ENCODE measurements at places on chromosomes 13 and 19.

DNA sequence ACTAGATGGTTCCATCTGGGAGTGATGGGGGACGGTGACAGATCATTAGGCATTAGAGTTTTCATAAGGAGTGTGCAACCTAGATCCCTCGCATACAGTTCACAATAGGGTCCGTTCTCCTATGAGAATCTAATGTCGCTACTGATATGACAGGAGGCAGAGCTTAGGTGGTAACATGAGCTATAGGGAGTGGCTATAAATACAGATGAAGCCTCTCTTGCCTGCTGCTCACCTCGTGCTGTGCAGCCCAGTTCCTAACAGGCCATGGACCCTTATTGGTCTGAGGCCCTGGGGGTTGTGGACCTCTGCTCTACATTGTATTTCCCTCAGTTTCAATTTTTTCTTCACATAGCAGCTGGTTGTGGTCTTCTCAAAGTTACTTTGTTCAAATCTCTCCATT, 56.5 kb downstream of the CDK8 start:
- DNase-seq: no peak

- no peak for DNase-seq
These were observed 10.1 kb downstream of the FOSB start for GRCh38 chr19:45477713-45478453.

- no peak for DNase-seq
These were observed 93.3 kb upstream of the UBL3 start for GRCh38 chr13:29943686-29944085.

- peak; percentile 96 for DNase-seq
These were observed 339 bp upstream of the CYTH2 start for GRCh38 chr19:48468772-48469288.

GRCh38 chr13:97255515-97256021, 33.4 kb downstream of the MBNL2 start:
- no peak for DNase-seq

DNA sequence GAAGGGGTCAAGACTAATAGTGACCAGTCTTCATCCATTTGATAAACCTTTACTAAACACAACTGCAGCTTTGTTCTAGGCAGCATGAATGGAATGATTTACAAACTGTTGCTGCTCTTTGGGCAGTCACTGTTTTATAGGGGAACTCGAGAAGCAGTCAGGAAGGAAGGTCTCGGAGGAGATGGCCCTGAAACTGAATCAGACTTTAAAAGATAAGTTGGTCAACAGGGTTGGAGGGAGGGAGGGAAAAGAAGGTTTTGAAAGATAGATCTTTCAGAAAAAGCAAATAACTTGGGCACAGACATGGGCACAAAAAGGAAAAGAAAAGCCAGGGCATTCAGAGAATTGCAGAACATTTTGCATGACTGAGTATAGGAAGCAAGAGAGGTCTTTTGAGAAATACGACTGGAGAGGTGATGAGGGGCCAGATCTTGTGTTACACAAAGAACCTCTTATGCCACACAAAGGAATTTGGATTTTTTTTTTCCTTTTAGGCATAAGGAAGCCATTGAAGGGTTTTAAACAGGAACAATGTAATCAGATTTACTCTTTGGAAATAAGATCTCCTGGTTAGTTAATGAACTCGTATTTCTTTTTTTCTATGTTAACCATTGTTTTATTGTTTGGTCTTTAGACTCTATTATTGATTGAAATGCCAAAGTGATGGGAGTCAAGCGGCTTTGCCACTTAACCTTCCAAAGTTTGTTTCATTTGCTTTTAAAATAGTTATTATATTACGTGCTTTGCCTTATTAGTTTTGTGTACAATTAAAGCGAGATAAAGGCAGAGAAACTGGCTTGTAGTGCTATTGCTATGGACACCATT, 37.5 kb upstream of the SACS start:
- no peak for DNase-seq

DNA sequence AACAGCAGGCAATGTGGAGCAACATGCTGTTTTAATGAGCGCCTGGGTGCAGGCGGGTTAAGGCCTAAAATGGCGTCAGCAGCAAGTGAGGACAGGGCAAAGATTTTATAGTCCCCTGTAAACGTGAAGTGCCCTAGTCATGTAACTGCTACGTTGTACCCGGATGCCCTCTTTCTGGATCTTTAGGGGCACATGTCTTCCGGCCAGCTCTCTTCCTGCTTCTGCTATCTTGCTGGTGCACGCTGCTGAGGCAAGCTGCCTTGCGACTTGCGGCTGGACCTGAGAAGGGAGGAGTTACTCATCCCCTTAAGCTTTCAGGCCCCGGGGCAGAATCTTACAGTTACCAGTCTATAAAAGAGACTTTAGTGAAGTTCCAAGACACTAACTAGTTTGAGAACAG, 303.6 kb upstream of the DACH1 start:
- DNase-seq: no peak

DNA sequence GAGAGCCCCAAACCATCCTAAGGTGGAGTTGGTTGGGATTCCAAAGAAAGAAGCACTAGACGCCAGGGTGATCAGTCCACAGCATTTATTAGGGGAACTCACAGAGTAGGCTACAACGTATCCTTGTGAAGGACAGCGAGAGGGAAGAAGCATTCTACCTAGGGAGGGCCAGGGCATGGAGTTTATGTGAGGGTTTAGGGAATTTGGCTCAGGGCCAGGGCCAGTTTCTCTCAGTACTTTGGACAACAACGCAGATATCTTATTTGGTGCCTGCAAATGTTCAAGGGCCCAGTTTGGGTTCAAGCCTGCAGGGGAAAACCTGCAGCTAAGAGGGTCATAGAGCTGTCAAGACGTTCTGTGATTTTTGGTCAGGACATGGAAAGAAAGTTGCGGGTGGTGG, 73.9 kb upstream of the GJB6 start:
- DNase-seq: no peak
